ENCODE measurements at places on chromosomes 5 and 9.

DNA sequence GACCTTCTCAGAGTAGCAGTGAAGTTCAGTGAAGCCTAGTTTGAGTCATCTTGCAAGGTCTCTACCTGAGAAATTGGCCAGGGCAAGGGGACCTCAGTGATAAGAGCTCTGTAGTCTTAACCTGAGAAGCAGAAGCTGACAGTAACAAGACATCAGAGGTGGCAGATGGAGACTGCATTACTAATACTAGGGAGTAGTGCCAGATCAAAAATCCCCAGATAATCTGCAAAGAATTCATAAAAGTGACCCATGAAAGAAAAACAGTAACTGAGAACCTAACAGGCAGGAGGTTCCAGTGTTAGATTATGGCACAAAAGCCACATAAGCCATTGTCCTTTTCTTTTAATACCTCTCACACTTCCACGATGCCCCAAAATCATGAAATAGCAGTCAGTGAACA lies 175.5 kb downstream of the MUSK start:
- no peak for DNase-seq

DNA sequence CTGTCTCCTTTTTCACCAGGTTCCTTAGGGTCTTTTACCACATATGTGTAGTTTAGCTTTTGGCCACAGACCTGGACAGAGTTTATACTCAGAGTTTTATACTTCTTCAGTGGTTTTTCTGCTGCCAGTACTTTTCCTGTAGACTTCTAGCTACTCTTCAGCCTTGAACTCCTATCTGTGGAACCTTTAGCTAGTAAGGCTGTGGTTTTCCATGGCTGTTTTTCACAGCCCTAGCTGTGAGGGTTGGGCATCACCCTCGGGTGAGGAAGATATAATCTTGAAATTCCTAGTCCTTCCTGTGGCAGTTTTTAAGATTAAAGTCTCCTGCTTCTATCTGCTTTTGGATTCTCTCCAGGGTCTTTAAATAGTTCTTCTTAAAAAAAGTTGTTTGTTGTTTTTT lies 109.1 kb downstream of the FGF1 start:
- no peak for DNase-seq

- no peak for DNase-seq
These were observed 8.8 kb downstream of the PLGRKT start for GRCh38 chr9:5428794-5429528.

DNA sequence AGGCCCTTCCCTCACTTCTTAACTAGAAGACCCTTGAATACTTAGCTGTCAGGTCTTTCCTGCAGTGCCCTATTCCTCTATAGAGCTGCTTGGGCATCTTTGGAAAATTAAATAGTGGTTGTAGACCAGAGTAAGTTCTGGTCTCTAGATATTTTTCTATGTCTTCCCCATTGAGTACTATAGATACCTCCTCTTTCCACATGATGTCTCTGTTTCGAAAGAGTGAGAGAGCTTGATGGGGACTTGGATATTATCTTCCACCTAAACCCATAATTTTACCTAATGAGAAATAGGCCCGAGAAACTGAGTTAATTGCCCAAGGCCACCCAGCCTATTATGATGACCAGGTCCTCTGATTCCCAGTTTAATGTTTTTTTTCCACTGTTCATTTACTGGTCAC lies 40.2 kb downstream of the SPEF2 start:
- DNase-seq, result no peak

- DNase-seq, result no peak
These were observed 200.0 kb downstream of the NR2F1-AS1 start for GRCh38 chr5:93381057-93381456.

- no peak for DNase-seq
These were observed 245.4 kb downstream of the FBXL17 start for GRCh38 chr5:108136493-108136892.

DNA sequence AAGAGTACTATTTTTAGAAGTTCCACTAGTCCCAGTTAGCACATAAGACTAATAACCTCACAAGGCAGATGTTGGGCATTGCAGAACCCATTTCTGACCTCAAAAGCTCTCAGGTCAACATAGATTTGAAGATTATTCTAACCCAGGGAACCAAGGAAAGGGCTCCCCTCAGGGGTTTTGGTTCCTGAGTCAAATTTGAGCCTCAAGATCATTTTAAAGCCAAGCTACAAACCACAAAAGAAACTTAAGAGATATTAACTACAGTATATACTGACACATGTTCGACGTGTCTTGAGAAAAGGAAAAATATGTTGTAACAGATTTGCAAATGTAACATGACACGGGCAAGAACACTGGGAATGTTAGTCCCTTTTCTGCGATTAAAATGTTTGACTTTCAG lies 88.6 kb downstream of the GNAQ start:
- DNase-seq, result no peak

GRCh38 chr9:10562581-10563343 lies 50.0 kb downstream of the PTPRD start:
- no peak for DNase-seq

DNA sequence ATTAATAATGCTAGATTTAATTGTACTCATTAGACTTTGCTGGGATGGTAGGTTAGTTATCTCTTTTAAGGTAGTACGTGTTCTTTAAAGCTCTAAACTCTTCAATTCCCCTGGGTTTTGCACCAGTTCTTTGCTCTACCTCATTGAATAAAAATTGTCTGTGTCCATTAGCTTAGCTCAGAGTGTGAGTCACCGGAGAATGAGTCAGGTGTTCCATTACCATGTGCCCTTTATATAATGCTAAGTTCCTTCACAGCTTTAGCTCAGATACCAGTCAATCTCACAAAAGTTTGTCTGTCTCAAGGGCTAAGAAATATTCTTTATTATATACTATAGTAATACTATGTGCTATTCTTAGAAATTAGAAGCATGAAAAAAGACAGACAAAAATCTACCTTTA lies 339.4 kb downstream of the PRELID2 start:
- no peak for DNase-seq

DNA sequence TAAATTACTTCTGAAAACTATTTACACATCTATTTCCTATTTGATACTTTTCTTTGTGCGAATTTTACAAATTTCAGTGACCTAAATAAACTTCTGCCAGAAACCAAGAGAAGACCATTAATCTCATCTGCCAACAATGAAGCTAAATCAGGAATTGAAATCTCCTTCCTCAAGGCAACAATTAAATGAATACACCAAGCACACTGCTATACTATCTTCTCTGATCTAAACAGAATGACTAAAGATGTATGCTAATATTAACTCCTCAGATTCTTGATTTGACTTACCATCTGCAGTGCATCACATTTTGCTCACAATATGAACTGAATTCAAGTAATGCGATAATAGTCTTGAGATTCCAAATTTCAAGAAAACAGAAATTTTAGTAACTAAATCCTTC lies 82.3 kb downstream of the CEP120 start:
- no peak for DNase-seq

DNA sequence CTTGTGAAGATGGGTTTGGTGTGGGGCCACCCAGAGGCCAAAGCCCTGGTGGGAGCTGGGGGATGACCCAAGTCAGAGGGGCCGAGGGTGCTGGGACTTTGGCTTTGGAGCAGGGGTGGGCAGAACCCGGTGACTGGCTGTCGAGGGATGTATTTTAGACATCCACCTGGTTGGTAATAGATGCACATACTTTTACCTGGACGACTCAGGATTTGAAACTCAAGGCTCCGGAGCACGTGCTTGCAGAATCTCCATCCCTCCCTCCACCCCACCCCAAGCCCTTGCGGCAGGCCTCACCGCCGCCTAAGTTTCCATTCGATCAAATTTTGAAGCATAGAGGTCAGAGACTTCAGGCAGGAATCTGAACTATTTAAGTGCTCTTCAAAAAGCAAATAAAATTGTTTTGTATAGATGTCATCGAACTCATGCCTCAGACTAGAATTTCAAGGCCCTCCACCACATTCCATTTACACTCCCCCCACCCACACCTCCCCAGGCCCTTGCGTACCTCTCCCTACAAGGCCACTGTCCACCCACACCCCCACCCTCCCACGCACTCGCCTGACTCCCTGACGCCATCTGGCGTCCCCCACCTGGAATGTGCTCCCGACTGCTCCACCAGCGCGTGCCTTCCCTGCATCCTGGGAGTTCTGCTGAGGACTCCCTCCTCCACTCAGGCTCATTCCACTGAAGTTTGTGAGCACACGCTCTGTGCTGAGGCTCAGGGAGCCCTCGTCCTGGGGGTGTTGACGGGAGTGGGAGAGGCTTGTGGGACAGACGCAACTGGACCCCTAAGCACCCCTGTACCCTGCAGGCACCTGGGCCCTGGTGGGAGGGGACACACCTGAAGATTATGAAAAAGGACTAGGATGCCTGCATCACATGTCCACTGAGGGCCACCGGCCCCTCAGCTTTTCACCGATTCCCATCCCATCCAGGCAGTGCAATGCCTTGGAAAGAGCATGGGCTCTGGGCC lies 56.4 kb upstream of the RPL26L1 start:
- no peak for DNase-seq

- DNase-seq, result no peak
These were observed 171.8 kb upstream of the S1PR3 start for GRCh38 chr9:88819476-88819875.

GRCh38 chr5:107604990-107605389 lies 65.7 kb downstream of the EFNA5 start:
- no peak for DNase-seq

- no peak for DNase-seq
These were observed 16.2 kb downstream of the MIGA2 start for GRCh38 chr9:129052592-129052991.

- DNase-seq, result no peak
These were observed 166.1 kb downstream of the SLC28A3 start for GRCh38 chr9:84174486-84174885.

DNA sequence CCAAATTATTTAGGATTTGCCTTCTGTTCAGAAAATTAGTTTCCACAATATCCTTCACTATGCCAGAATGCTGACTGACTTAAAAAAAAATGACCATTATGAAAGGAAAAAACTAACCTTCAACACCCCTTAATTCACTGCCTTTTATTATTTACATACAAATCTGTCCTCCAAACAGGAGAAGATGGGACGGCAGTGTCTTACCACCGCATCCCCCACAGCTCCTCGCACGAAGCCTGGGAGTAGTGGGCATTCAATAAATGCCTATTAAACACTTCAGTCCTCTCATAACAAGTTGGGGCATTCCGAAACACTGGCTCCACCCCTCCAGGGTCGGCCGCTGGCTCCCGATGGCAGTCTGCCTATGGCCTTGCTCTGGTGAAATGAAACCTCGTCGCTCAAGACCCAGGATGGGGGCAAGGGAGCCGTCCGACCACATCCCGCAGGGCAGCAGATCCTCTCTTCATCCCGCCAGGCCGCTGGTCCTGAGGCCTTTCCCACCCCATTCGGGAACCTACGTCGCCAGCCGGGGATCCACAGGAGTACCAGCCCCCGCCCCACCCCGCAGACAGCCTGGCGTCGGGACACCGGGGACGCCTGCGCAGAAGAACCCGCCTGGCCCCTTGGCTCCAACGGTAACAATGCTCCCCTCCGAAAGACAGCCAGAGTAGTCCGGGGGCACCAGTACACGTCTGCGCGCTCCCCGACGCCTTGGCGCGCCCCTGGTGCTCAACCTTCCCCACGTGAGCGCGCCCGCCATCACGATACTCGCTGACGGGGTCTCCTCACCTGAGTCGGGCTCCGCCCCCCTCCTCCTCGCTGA lies 613 bp downstream of the ZBTB5 start:
- peak; percentile 69 for DNase-seq

DNA sequence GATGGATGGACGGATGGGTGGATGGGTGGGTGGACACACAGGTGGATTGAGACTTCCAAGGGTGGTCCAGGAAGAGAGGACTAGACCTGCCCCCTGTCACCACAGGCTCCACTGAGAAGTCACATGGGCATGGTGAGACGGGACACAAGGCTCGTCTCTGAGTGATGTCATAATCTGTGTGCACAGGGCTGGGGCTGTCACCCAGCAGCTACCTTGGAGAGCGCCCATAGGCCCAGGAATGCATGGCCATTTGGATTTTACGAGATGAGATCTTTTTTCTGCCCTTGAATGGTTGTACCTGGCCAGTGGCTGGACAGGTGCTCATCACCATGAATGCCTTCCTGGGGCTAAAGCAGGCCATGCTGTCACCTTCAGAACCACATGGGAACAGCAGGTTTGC lies 3.1 kb downstream of the OLFM1 start:
- no peak for DNase-seq
